ENCODE measurements at places on chromosomes 4 and X.

- DNase-seq: no peak
These were observed 100.0 kb downstream of the LARP1B start for GRCh38 chr4:128161138-128161537.

DNA sequence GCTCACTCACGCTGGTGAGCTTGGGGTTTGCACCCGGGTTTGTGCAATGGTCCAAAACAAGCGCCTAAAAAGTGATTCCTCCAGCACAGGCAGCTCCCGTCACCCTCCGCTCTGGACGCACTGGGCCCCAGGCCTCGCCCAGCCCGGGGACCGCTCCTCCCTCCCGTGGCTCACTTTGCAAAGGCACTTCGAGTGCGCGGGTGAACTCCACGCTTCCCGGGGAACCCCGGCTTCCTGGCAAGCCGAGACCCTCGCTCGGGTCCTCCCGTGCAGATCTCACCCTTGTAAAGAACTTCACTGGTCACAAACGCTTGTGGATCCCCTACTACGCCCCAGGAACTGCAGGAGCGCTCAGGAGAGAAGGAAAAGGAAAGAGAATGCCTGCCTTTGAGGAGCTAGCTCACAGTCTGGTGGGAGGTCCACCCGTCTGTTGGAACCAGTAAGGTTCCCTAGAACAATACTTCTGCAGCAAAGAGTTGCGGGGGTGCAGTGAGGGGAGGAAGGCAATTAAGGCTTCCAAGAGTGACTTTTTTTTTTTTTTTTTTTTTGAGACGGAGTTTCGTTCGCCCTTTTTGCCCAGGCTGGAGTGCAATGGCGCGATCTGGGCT lies at the start of gene CTPS2:
CTPS2 (minus strand) TSS at position 122 of the 608 bp plus-strand sequence. CDS start 9,767 bp downstream, outside the sequence.
- DNase-seq: peak; percentile 52

DNA sequence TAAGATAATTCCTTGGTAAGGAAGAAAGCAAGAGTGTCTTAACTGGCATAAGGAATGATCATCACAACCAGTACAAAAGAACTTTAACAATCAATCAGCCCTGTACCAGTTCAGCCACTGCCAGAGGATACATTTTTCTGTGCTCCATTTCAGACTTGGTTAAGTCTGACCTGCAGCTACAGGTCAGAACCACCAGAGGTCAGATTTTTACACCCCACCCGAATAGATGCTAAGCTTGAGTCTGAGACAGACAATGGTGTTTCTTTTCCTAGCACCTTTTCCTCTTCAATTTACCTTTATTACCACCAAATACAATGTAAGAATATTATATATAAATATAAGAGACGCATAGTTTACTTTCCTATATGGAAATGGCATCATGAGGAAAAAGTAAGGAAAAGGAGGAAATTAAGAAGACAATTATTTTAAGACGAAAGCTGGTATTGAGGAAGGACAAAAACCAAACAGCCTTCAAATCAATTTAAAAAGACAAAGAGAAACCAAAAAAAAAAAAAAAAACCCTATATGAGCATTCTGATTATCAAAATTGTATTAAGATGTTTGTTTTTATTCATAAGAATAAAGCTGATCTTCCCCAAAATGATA lies 215.3 kb upstream of the TTC29 start:
- DNase-seq: no peak

DNA sequence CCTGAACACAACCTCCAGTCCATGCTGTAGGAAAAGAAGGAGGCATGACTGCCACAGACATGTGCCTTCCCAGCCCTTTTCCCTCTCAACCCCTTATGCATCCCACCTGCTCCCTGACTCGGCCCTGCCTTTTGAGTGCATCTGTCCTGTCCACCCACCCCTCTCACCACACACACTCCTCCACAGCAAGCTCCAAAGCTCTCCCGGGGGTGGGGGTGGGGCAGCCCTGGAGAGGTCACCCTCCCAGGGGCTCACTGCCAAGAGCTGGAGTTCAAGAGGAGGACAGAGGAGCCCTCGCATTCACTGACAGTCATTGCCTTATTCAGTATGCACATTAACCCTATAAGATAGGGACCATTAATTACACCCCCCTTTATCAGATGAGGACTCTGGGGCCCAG lies 46.6 kb upstream of the MAMLD1 start:
- DNase-seq: no peak

DNA sequence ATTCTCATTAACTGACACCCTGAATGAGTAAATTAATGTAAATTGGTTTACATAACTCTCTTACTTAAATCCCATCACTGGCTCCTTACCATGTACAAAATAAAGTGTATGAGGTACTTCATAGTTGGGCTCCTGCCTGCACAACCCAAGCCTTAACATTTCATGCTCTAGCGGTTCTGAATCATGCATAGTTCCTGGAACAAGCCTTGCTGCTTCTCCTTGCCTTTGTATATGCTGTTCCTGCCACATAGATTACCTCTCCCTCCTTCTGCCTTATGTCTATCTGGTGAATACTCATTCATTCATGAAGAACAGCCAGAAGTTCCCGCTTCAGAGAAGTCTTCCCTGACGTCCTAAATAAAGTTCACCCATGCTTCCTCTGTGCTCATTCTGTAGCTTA lies 594.7 kb downstream of the SMARCA1 start:
- no peak for DNase-seq

- DNase-seq: no peak
These were observed 277.5 kb upstream of the AGTR2 start for GRCh38 chrX:115892787-115893671.

DNA sequence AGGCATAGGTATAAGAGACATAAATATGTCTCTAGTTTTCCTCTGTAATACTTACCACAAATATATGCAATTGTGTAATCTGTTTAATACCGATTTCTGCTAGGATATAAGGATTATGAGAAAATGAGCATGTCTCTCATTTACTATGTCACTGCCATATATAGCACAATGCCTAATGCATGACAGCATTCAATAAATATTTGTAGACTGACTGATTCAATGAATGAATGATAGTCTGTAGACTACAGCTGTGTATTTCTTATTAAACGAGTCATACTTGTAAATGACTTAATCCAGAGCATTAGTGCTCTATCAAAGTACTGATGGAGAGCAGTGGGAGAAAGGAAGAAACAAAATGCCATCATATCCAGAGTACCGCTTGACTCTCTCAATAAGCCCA lies 175.6 kb downstream of the PPP3CA start:
- no peak for DNase-seq

DNA sequence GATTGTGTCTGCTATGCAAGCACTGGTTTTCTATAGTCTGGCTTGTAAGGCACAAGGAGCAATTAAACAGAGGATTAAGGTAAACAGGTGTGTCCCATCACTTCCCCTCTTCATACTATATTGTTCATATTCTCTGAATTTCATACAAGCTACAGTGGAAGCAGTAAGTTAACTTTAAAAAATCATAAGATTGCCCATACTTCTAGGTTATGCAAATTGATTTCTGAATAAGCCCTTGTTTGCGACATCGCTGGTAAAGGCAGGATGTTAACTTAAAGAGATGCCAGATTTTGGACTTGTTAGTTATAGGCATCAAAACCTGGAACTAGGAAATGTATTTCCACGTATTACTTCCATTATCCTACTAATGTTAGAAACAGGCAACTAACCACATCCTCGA lies 1.0 kb upstream of the TMEM131L start:
- no peak for DNase-seq

GRCh38 chrX:39509157-39509556 lies 588.6 kb downstream of the BCOR start:
- no peak for DNase-seq

DNA sequence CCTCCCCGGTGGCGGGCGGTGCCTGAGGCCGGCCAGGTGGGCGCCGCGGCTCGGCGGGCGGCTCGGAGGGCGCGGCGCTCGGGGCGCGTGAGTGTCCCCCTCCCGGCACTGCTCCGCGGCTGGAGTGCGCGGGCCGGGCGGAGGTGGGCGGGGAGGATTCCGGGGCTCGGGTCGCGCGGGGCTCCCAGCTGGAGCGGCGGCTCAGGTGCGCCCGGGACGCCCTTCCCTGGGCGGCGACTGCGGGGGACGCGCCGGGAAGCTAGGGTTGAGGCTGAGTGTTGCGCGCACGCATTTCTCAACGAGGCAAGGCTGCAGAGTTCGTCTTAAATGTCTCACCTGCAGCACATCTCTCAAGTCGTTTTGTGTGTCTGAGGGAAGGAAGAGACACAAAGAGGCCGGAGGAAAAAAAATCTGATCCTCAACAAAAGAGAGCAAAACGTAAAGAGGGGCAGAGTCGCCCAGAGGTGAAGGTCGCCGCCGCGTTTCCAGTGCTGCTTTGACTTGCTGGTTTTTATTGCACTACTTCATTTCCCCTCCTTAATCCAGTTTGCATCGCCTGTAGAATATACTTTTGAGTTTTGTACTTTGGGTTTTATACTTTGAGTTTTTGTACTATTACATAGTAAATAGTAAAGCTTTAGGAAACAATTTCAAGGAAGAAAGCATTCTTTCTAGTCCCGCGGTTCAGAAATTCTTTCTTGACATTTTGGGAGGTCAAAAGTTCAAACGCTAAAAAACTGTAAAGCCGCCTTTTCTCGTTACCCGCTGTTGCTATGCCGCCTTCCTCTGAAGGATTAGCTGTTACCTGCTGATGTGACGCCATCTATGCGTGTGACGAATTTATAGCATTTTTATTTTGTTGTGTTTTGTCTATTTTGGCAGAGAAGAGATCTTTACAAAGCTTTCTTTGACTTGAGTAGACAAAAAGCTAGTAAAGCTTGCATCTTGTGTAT lies 106.5 kb upstream of the STOX2 start:
- peak; percentile 10 for DNase-seq

DNA sequence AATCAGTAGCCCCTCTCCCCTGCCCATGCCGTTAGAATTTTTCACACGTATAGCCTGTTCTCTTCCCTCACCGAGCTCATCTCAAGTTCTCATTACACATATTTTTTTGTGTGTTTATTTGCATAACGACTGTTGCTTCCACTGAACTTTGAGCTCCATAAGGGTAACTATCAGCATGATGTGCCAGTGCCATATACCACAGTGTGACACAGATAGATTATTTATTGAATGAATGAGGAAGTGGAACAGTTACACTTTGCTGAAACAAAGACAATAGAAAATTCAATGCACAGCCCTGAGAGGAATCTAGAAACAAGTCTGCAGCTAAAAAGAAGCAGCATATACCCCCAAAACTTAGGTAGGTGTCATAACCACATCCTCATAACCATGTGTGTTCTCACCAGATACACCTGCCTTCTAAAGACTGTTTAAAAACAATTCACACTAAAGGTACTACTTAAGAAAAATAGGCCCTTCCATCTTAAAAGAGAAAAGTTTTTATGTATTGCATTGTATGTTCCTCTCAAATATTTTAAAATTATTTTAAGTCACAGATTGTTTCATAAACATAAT lies 389.9 kb downstream of the PACRGL start:
- no peak for DNase-seq

- DNase-seq: no peak
These were observed 98.2 kb upstream of the NRK start for GRCh38 chrX:105723966-105724735.

DNA sequence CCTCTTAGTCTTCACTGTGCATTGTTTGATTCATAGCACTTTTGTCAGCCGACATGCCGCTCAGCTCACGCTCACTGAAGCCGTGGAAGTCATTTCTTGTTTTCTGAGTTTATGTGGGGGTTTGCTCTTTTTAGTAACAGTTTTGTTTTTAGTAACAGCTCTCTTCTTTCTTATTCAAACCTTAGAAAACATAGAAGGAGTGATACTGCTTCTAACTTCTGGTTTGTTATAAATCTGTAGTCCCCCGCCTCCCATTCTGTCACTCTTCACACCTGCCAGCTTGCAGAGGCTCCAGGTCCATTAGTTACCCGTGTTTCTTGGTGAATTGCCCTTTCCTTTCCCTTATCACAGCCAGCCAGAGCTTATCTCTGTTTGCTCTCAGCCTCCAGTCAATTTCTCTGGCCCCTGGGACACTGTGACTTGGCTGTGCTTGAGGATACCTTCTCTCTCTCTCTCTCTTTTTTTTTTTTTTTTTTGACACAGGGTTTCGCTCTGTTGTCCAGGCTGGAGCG lies 50.5 kb downstream of the GRK4 start:
- peak; percentile 43 for DNase-seq

- DNase-seq: no peak
These were observed 268.9 kb downstream of the C4orf33 start for GRCh38 chr4:129364747-129365452.

- no peak for DNase-seq
These were observed 133.0 kb downstream of the RAPGEF2 start for GRCh38 chr4:159235779-159236368.

DNA sequence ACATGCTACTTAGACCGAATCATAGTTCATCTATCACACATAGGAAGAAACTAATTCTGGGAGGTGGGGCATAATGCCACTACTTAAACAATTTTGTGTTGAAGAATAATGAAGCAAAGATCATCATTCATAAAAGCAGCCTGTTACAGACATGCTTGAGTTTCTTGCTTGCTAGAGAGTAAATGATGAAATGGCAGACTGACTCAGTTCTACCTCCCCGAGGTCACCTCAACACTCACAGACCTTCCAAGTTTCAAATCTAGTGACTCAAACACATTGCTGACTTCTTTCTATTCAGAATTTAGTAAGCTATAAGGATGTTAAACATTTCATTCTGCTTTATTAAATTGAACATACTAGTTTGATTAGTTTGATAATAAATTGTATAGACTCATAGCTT lies 636.5 kb upstream of the FRG1 start:
- DNase-seq: no peak

GRCh38 chr4:137070614-137071013 lies 461.7 kb downstream of the PCDH18 start:
- no peak for DNase-seq

GRCh38 chr4:4838051-4838935 lies 21.2 kb upstream of the MSX1 start:
- no peak for DNase-seq

- DNase-seq: no peak
These were observed 8.8 kb upstream of the IL3RA start for GRCh38 chrX:1327651-1328304.

DNA sequence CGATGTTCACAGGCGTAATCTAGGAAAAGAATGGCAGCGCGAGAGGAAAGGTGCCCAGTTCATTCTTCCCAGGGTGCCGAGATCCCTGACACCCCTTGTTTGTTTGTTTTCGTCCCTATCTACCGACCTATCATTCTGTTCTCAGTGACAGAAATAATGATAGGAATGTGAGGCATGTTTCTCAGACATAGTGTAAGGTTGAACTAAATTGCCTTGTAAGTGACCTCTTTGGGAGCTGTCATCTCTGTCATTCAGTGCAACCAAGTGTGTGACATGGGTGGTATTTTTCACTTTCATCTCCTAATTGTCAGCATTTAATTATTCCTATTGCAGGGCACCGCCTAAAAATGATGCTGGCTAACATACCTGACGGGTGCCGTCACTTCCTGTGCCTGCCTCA lies 24.4 kb downstream of the CLDN22 start:
- no peak for DNase-seq

GRCh38 chr4:149183638-149184037 lies 632.0 kb downstream of the IQCM start:
- no peak for DNase-seq

GRCh38 chr4:7037425-7037824 lies 5.7 kb upstream of the TADA2B start:
- no peak for DNase-seq

Measured in activated CD4-positive, alpha-beta T cell treated with anti-CD3 and anti-CD28 coated beads, Interleukin-2, amount 50 U/mL, for 48 hours (primary cell).